ENCODE measurements at places on chromosomes 11 and 22.

GRCh38 chr11:63738720-63739360 lies 29.7 kb downstream of the ZFTA start:
- peak; percentile 47 for DNase-seq

DNA sequence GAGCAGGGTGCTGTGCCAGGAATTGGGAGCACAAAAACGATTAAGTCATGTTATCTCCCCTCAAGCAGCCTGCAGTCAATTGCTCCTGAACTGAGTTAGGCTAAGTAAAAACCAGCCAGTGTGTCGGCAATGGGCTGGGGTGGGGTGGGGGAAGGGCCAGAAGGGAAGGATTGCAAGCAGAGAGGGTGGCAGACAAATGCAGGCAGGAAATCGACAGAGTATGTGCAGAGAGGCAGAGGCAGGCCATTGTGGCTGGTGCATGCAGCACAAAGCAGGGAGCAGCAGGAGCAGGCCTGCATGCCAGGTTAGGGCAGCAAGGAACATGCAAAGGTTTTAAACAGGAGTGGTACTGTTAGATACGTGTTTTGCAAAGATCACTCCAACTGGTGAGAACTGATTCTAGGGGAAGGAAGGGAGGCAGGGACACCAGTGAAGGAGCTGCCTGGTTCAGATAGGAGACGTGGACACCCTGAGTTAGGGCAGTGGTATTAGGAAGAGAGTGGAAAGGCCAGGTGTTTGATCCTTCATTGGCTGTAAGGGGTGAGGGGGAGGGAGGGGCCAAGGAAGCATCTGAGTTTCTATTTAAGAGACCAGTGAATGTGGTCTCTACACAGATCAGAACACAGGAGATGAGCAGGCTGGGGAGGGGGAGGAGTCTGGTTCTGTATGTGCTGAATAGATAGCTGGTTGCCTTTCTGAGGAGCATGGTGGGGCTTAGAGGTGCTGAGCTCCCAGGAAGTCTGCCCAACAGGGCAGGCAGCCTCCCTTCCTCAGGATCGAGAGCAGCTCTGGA lies 70.8 kb upstream of the PHOX2A start:
- DNase-seq = no peak

DNA sequence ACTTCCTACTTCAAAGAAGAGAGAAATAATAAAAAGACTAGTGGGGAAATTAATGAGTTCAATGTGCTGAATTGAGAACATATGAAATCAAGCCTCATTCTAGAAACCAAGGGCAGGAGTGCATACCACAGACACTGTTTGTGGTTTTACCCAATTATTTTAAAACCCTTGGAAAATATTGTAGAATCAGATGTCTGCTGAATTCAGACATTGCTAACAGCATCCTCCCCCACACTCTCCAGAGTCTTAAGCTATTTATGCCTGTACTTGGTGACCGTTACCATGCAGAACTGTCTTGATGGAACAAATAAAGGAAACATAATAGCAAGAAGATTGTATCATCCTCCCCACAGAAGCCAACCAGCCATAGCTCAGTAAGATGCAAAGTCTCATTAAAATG lies 850.1 kb downstream of the NTM start:
- DNase-seq = peak; percentile 84

DNA sequence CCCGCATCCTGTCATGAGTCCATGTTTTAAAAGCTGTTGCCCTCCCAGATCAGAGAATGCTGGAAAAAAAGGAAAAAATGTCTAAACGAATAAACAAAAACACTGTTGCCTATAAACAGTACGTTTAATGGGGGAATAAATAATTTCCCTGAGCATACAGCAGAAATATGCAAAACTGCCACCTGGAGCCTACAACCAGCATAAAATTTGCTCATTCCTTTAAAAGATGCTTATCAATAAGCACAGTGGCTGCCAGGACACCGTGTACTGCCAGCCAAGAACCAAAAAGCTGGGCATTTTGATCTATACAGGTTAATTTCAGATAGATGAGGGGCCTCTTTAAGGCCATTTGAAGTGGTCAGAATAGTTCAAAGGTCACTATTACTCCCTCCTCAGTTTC lies 5.7 kb upstream of the CPT1A start:
- no peak for DNase-seq

DNA sequence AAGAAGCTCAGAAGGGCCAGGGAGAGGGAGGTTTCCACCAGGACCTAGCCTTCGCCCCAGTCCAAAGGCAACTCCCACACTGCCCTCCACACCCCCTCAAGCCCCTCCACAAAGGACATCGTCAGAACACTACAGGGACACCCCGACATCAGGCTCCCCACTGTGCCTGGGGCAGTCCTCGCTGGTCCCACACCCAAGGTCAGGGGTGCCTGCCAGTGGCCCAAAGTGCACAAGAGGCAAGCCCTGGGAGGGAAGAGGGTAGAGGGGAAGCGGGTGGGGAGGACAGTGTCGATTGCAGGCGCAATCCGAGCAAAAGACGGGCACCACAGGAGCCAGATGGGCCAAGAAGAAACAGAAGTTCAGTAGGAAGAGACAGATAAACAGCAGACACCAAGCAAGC lies 35.6 kb upstream of the JAM3 start:
- DNase-seq = no peak

DNA sequence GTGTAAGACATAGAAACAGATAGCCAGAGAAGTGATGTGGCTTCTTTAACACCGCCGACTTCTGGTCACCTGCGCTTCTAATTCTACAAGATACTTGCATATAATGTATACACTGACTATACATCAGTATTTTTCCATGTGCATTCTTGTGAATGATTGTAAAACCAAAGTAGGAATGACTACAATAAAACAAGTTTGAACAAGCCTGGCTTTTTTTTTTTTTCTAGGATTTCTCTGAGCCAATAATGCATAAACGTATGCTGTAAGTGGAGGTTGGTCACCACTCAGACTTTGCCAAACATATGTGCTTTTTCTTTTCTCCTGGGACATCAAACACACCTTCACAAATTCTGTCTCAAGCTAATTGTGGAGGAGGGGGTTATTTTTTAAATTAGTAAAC lies 237.8 kb upstream of the KIRREL3 start:
- no peak for DNase-seq

- DNase-seq = no peak
Measured at GRCh38 chr11:23611726-23612125, 751.5 kb upstream of the CCDC179 start.

DNA sequence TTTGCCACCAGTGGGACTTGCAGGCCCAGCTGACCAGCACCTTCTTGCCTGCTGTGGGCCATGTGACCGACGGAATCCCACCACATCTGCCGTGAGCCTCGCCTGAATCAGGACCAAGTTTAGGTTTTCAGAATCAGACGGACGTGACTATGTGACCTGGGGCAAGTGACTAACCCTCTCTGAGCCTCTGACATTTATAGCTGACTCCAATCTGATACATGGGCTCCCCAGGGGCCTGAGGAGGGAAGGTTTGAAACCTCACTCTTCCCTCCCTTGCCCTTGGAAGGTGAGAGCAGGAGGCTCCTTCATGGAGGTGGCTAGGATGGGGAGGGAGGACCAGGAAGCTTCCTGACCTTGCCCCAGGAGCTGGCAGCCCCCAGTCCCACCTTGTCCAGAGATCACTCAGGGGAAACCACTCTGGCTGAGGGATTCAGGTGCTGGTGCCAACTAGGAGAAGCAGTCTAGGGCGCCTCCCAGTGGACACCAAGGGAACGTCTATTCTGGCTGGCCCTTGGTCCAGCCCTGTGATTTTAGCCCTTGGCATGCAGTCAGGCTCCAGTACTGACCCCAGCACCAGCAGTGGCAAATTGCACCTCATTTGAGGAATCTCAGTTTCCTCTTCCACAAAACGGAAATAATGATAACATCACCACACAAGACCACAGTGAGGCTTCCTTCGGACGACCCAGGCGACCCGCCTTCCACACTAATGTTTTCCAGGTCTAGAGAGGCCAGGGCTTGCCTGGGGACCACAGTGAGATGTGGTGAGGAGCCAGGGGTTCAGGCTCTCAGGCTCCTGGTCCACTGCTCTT lies 47.2 kb upstream of the SYT7 start:
- DNase-seq = peak; percentile 95

GRCh38 chr11:67345247-67345919 lies 8.0 kb downstream of the POLD4 start:
- no peak for DNase-seq

- DNase-seq = peak; percentile 81
Measured at GRCh38 chr11:3810951-3811350, 2.6 kb downstream of the PGAP2 start.

- DNase-seq = peak; percentile 72
Measured at GRCh38 chr11:8352103-8352875, 88.6 kb upstream of the LMO1 start.

- peak; percentile 71 for DNase-seq
Measured at GRCh38 chr22:38120359-38121110, 10.1 kb upstream of the BAIAP2L2 start.

DNA sequence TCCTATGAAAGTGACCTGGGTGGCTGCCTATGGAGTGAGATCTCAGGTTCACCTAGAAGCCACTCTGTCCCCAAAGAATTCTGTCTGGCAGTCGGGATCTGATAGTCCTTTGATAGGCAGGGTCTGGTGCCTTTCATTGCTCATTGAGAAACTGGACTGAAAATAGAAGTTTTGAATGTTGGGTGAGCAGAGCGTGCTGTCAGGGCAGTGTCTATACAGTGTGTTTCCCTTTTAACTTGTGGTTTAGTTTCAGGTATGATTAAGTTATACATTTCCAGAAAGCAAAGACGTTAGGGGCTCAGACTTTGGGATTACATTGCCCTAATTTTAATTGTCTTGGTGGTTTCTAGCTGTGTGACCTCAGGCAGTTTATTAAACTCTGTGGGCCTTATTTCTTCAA lies 111.3 kb upstream of the PAX6 start:
- no peak for DNase-seq

DNA sequence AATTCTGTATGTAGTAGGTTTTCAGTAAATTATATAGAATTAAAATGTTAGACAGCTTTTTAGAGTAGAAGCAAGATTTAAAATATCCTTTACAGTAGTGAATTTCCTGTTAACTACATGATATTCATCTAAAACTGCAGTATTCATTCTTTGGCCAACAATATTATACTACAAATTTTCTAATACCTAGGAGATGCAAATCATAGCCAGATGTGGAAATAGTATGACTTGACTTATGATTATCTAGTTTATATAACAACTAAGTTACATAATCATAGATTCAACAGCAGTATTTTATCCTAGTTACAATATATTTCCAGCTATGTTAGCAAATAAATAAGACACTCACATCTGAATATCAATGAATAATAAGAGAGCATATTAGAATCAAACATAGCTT lies 163.2 kb downstream of the MSANTD4 start:
- no peak for DNase-seq

GRCh38 chr22:35258191-35258988 lies 1.1 kb downstream of the HMGXB4 start:
- peak; percentile 78 for DNase-seq

DNA sequence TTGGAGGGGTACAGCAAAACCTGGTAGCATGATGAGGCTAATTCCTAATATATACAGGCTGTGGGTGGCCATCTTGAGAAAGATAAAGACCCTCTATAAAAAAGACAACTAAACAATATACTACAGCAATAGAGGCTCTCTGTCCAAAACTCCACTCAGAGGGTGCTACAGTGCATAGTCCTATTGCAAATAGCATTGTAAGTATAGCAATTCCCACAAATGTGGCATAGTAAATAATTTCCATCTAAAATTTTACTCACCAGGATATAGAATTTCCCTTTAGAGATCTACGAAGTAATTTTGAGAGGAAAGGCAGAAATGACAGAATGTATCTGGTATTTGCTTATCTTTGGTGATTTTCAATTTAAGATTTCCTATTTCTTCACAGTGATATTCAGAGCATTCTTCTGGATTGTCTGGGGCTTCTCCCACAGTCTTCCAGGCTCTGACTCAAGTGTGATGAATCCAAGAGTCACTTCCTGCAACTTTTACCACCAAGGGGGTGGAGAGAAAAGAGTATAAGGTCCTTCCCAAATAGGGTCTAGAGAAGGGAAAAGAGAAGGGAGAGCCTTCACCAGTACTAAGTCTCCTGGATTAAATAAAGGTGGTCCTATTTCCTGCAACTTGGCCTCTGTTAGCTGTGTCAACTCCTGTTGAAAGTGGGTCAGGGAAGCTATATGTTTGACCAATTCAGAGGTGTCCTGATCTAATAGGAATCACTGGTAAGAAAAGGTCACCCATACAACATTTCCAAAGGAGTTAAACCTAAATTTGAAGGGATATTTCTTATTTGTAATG lies 1054.7 kb upstream of the CNTN5 start:
- peak; percentile 87 for DNase-seq

All from osteoblast (primary cell).